ENCODE measurements at places on chromosomes 16 and 17. TPM values are rescaled to one million over a fixed set of nuclear protein-coding genes. Genes with fewer than 3 reads are reported as not detected.
A peak's percentile ranks its signal among the peaks of the same experiment; 100 is the strongest.

GRCh38 chr16:17307504-17307903 is 163.3 kb downstream of the XYLT1 start:
- no peak for DNase-seq

- DNase-seq, result no peak
These were observed 19.6 kb upstream of the PHF12 start for GRCh38 chr17:28970879-28971278.

DNA sequence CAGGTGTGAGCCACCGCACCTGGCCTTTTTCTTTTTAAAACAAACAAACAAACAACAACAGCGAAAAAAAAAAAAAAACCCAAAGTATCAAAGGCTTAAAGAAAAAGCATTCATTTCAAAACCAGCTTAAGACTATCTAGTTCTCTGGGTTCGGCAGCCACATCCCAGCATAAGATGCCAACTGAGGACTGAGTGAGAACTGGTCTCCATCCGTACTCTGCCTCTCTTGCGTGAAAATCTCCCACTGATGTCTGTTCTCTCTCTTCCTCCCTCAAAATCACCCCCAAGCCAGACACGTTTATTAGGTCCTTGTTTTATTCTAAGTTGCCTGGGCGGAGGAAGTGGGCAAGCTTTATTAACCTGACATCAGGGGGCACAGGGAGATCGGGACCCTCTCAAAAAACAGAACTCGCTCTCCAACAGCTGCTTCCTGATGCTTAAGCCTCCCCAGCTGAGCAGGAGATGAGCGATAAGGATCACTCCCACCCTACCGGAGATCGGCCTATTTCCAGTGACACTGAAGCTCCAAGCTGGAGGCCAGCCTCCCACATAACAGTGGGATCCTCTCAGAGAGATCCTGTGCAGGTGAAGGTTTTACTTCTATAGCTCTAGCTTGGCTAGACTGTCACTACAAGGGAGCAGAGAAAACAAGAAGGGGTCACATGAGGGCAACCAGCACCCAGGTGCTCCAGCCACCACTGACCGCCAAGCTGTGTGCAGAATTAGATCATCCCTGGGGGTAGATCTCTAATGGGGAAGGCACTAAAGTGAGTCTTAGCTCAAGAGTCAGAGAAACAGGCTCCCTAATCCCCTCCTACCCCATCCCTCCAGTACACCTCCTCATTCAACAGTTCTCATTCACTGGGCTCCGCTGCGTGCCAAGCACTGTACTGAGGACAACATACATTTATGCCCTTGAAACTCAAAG is 13.6 kb downstream of the CDC42EP4 start:
- DNase-seq, result no peak

DNA sequence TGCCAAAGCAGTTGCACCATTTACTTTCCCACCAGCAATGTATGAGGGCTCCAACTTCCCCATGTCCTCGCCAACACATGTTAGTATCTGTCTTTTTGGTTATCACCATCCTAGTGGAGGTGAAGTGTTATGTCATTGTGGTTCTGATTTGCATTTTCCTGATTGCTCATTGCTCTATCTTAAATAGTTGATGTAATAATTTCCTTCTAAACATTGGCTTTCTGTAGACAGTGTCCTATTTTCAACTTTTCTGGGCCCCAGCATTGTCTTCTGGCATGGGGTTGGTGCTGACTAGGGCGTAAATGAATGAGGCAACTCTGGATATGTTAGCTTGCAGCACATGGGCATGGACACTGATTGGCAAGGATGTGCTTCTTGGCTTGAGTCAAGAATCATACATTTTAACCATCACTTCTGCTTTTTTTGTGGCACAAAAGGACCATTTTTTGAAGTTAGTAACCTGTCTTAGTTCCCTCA is 25.1 kb downstream of the PLCG2 start:
- no peak for DNase-seq

GRCh38 chr16:88527186-88527936 is 42.8 kb upstream of the ZC3H18 start:
- peak; percentile 86 for DNase-seq

DNA sequence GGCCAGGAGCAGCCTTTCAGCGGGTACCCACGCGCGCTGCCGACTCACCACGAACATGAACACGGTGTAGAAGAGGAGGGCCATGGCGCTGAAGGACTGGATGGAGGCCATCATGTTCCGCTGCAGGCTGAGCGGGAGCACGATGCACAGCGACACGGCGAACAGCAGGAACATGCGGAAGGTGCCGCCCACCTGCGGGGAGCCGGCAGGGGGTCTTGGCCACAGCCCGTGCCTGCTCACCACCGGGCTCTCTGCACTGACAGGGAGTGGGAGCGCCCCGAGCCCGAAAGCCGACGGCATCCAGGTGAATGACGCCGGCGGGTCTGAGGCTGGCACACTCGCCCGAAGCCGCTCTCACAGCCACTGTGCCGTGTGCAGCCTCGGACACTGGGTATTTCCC is 13.0 kb downstream of the SLC38A10 start:
- DNase-seq, result no peak

The BCKDK gene
- 58.3 TPM for total RNA-seq

GRCh38 chr16:76661691-76662235 is 384.6 kb downstream of the CNTNAP4 start:
- no peak for DNase-seq

The HCRT gene
- total RNA-seq, result not detected

- no peak for DNase-seq
These were observed 52.9 kb downstream of the TTC19 start for GRCh38 chr17:16052486-16052885.

DNA sequence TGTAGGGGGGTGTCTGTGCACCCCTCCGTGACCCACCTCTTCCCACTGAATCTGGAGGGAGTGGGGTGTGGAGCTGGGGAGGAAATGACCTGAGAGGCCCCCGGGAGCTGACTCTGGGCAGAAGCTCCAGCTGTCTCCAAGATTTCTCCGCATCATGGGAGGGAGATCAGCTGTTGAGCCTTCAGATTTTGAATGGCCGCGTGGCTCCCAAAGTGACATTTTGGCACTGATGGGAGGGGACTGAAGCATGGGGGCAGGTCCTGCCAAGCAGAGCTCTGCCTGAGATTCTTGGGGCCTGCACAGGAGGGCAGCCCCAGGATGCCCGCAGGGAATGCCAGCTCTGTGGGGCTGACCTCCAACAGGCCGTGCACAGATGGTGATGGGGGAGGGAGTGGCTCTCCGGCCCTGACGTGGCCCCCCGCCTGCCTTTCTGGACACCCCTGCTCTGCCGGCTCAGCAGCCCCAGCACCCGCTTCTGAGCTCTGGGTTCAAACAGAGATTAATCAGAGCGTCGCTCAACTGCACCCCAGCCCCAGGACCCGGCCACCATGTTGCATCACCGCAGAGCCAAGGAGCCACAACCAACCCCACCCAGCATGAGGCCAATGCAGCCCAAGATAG is 25.3 kb upstream of the UBE2I start:
- no peak for DNase-seq

The CD300E gene
- total RNA-seq, result not detected

- DNase-seq, result no peak
These were observed 235.8 kb upstream of the NLRP1 start for GRCh38 chr17:5819921-5820685.

Measured in WTC11 (cell line).